Upper lobe of left lung (tissue), 6 donors: ENCODE measurements at places on chromosomes 16 and 17. TPM values are rescaled to one million over a fixed set of nuclear protein-coding genes. Genes with fewer than 3 reads are reported as not detected.

DNA sequence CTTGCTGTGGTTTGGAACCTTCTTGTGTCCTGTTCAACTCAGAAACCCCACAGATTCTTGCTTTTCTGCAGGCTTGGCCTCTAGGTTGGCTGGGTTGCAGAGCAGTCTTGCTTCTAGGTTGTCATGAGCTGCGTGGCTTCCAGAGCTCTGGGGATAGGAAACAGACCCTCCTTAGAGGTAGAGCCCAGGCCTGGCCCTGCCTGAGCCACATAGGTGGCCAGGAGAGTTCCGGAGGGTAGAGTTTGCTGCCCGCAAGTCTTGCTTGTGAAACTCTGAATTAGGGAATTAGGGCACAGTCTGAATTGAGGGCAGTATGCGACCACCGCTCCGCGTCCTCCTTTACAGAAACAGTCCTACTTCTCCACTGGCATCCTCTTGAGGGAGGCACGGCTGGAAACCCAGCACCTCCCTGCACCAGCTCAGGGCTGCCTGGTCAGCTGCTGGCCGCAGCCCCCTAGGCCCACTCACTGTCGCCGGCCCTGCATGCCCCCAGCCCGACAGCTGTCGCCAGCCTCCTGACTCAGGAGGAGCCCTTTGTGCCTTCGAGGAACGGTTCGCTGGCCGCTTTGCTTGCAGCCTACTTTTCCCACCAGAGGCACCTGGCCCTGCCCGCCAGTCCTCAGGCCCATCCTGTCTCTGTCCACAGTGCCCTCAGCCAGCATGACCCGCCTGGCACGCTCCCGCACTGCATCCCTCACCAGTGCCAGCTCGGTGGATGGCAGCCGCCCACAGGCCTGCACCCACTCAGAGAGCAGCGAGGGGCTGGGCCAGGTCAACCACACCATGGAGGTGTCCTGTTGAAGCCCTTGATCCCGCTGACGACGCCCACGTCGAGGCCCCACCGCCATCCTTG lies 4.3 kb upstream of the SETD6 start:
- H3K36me3 ChIP-seq = no peaks in the 10 kb centered on the region
- DNase-seq = no peak
- peaks cover 6% of the 10 kb centered on the region for H3K4me1 ChIP-seq
- no peak overlapping the region for H3K4me3 ChIP-seq
- no peaks in the 10 kb centered on the region for H3K27me3 ChIP-seq

GRCh38 chr17:76582660-76583059 lies 3.0 kb downstream of the ST6GALNAC2 start:
- DNase-seq = no peak
- H3K4me3 ChIP-seq = no peak overlapping the region
- no peaks in the 10 kb centered on the region for H3K27me3 ChIP-seq
- no peak overlapping the region for H3K27ac ChIP-seq
- H3K4me1 ChIP-seq = peaks cover 31% of the 10 kb centered on the region

- no peak overlapping the region for H3K4me3 ChIP-seq
- H3K27me3 ChIP-seq = no peaks in the 10 kb centered on the region
- H3K27ac ChIP-seq = no peak overlapping the region
- H3K36me3 ChIP-seq = no peaks in the 10 kb centered on the region
- H3K4me1 ChIP-seq = no peaks in the 10 kb centered on the region
Measured at GRCh38 chr17:29207975-29208374, 27.8 kb upstream of the MYO18A start.

DNA sequence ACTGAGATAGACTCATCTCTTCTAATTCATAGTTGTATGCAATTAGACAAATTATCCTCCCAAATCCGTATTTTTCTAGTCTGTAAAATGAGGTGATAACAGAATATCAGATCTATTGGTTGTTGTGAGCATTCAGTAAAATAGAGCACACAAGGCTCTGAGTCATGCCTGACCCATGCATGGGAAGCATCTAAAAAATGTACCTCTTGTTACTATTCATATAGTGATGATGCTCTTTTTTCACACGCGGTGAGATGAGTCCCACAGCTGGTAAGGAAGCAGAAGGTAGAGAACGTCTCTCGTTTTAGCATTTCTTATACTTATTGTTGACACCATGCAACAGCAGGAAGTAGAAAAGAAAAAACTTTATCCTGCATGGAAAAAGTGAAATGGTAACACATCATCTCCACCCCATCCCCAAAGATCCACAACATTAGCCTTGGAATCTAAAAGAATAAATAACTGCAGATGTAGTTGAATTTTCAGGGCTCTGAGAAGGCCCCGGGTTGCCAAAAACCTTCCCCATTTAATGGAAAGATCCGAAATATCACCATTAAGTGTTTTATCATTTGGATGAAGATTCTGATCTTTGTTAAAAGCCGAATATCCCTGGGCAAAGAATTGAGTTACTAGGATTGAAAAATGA lies 215.6 kb downstream of the TMEM114 start:
- H3K27ac ChIP-seq = no peak overlapping the region
- H3K4me1 ChIP-seq = no peaks in the 10 kb centered on the region
- no peaks in the 10 kb centered on the region for H3K27me3 ChIP-seq
- H3K4me3 ChIP-seq = no peak overlapping the region

Gene CORO6
- total RNA-seq = 33.0 TPM

Gene CA5A
- total RNA-seq = not detected

Gene BICDL2
- 18.5 TPM for total RNA-seq

Gene TMEM235
- total RNA-seq = not detected
